ENCODE measurements at places on chromosomes 2 and 18.
A peak's percentile ranks its signal among the peaks of the same experiment; 100 is the strongest.

DNA sequence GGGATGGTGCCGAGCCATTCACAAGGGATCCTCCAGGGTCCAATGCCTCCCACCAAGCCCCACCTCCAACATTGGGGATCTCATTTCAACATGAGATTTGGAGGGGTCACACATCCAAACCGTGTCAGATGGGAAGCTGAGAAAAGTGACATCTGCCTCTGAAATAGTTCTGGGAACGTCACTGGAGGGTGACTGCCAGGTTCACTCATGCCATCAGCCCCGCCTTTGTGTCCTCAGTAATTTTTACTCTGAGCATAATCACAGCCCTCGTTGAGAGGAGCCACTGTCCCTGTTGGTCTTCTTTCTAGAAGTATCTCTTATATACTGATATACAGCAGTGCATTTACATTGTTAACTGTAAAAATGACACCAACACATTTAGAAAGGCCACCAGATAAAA lies 67.4 kb downstream of the KLHL29 start:
- DNase-seq: no peak

GRCh38 chr2:208791257-208791656 lies 384.7 kb downstream of the PTH2R start:
- no peak for DNase-seq

- DNase-seq: no peak
These were observed 14.8 kb downstream of the MBD2 start for GRCh38 chr18:54209471-54210180.

GRCh38 chr2:67991456-67991855 lies 71.3 kb downstream of the C1D start:
- no peak for DNase-seq

DNA sequence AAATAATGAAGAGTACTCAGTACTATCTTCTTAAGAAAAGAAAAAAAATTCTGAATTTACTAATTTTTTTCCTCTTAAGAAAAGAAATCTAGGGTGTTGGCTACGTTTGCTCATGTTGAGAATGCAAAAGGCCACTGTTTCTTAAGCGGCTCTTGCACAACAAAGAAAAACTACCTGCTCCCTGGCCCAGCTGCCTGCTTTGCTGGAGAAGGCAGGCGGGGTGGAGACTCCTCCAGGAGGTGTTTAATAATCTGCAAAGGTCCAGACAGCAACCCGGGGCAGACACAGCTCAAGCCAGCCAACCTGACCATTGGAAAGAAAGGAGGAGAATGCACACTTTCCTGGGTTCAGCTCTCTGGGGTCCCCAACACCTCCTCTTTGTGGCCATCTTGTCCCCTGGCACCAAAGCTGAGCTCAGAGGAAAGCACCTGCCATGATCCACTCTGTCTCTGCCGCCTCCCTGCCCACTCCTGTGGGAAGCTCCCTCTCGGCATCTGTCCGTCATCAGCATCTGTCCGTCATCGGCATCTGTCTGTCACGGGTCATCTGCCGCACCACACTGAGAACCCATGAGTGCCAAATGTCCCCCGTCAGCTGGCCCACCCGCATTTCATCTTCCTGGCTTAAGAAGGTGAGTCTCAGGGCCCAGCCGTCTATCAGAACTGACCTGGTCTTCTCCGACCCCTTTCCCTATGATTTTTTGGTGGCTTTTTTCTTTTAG lies 11.9 kb downstream of the ZNF516 start:
- no peak for DNase-seq

DNA sequence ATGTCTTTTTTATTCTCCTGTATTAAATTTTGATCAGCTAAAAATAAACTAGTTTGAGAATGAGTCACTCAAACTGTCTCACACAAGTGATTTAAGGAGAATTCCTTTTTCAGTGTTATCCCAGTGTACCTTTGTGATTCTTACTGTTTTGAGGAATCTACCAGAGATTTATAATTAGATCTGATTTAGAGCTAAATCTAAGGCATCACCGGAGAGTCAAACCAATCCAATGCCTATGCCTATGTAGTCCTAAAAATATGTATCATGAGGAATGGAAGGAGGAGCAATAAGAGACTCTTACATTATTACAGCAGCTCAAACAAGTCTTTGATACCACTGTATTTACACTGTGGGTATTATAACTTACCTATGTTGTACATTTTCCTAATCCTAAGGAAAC lies 63.4 kb upstream of the CYP20A1 start:
- no peak for DNase-seq

DNA sequence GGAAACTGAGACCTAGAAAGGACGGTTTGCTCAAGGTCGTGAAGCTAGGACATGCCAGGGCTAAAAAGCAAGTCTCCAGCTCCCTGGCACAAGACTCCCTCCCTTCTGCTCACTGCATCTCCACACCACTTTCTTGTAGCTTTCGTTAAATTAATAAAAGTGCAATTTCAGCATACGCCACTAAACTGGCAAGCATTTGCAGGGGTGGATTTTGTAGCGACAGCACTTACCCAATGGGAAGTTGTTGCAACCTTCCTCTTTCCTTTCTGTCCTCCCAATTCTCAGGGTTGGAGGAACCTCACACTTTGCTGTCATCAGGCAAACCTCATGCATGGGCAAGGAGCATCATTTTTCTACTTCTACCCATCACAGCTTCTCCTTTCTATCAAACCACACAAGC lies 7.4 kb upstream of the RHOB start:
- DNase-seq: peak; percentile 75
